ENCODE measurements at places on chromosomes 7 and 10.

DNA sequence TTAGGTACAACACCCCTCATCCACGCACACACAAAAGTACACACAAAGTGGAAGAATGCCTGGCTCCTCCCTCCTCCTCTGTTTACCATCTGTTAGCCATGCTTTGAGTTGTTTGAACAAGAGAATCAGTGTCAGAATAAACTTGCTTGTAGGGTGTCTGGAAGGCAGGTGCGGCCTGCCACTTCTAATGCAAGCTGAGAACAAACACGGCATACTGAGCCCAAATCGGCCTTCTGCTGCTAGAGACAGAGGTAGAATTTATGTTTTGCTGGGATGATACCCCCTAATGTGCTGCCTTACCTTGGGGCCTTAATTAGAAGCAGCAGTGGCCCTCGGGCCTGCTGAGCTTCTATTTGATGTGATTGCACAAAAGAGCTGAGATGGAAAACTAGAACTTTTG is 24.9 kb upstream of the FAM180A start:
- no peak overlapping the region for H3K4me3 ChIP-seq
- no peak overlapping the region for H3K27ac ChIP-seq
- no peaks in the 10 kb centered on the region for H3K4me1 ChIP-seq
- H3K27me3 ChIP-seq: no peaks in the 10 kb centered on the region
- H3K36me3 ChIP-seq: no peaks in the 10 kb centered on the region

- no peak overlapping the region for H3K27ac ChIP-seq
- no peak for DNase-seq
- no peaks in the 10 kb centered on the region for H3K27me3 ChIP-seq
- no peaks in the 10 kb centered on the region for H3K4me1 ChIP-seq
- H3K36me3 ChIP-seq: no peaks in the 10 kb centered on the region
- no peak overlapping the region for H3K4me3 ChIP-seq
These were observed 123.5 kb upstream of the BMPER start for GRCh38 chr7:33781796-33782195.

GRCh38 chr7:134463751-134464150 is 4.9 kb upstream of the AKR1B1 start:
- H3K4me1 ChIP-seq: peaks cover 3% of the 10 kb centered on the region
- no peaks in the 10 kb centered on the region for H3K27me3 ChIP-seq
- no peak overlapping the region for H3K27ac ChIP-seq
- H3K36me3 ChIP-seq: no peaks in the 10 kb centered on the region
- no peak overlapping the region for H3K4me3 ChIP-seq
- DNase-seq: no peak

DNA sequence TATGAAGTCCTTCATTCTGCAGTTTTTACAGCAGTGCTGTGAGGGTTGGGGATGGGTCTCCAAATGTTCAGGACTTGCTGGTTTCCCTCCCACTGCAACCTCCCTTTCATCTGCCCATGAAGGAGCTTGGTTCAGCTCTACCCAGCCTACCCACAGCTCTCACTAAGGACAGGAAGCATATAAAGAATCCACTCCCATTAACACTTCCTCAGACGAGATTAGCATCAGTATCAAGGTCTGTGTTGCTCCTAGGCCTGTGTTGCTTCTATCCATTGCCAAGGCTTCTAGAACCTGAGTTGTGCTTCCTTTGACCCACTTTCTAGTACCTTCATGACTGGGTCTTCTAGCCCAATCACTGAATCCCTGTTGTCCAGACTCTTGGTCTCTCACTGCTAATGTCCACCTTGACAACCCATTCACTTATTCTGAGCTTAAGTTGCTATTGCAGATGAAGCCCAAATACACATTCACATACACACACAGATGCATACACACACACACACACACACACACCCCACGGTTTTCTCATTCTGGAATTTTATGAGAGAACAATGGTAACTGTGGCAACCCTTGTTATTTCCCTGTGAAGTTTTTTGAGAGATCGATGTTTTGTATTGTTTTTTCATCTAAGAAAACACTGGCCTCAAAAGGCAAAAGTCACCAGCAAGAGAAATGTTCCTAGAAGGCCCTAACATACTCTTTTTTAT is 248.1 kb downstream of the MTERF1 start:
- no peak overlapping the region for H3K4me3 ChIP-seq
- no peaks in the 10 kb centered on the region for H3K36me3 ChIP-seq
- no peak overlapping the region for H3K27ac ChIP-seq
- DNase-seq: no peak
- peaks cover 6% of the 10 kb centered on the region for H3K4me1 ChIP-seq

DNA sequence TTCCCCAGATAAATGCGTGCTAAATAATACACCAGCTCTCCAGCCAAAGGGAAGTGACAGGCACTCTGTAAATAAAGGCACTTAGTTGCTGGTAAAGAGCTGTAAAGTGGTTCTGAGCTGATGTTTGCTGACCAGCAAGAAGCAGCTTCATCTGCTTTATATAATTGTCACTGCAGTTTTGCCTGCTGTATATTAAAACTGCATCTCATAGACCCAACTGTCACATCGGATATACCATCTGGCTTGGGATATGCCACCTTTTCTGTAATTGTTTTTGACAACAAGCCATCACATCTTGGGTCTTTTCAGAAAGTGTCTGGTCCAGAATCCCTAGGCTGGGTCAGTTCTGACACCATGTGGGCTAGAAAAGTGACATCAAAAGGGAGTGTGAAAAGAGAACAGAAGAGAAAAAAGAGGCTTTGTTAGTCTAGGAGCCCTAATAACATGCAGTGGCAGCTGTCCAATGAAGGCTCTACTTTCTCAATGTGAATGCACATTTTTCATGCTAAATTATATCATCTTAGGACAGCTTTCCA is 697.6 kb downstream of the KCNMA1 start:
- H3K4me1 ChIP-seq: no peaks in the 10 kb centered on the region
- DNase-seq: peak; percentile 46
- no peak overlapping the region for H3K27ac ChIP-seq
- no peaks in the 10 kb centered on the region for H3K36me3 ChIP-seq
- H3K27me3 ChIP-seq: no peaks in the 10 kb centered on the region

- H3K4me3 ChIP-seq: peak within 1 kb of the TSS; percentile 100
- peaks cover 20% of the 10 kb centered on the region for H3K4me1 ChIP-seq
- H3K36me3 ChIP-seq: peaks cover 19% of the 10 kb centered on the region
- peak within 1 kb of the TSS; percentile 100 for H3K27ac ChIP-seq
- H3K27me3 ChIP-seq: no peaks in the 10 kb centered on the region
- DNase-seq: peak; percentile 97
These were observed at the start of gene CBLL1 for GRCh38 chr7:107743567-107744344. Gene CBLL1 (plus strand): TSS chr7:107744142. CDS start chr7:107744164, 22 bp downstream.

GRCh38 chr10:102131286-102132170 is 1.3 kb upstream of the PPRC1 start:
- peaks cover 13% of the 10 kb centered on the region for H3K4me1 ChIP-seq
- no peaks in the 10 kb centered on the region for H3K27me3 ChIP-seq
- peak overlapping the region; percentile 46 for H3K27ac ChIP-seq
- H3K4me3 ChIP-seq: 0 out of 2 replicates have a peak overlapping the region, but pooled peaks have one; percentile 99
- no peak for DNase-seq

GRCh38 chr10:102229810-102230263 is 3.7 kb downstream of the ELOVL3 start:
- peak overlapping the region; percentile 42 for H3K4me3 ChIP-seq
- peaks cover 20% of the 10 kb centered on the region for H3K4me1 ChIP-seq
- no peaks in the 10 kb centered on the region for H3K36me3 ChIP-seq
- peaks cover 17% of the 10 kb centered on the region for H3K27me3 ChIP-seq
- H3K27ac ChIP-seq: no peak overlapping the region

GRCh38 chr7:110808361-110808760 is 282.6 kb upstream of the LRRN3 start:
- no peaks in the 10 kb centered on the region for H3K36me3 ChIP-seq
- no peaks in the 10 kb centered on the region for H3K27me3 ChIP-seq
- no peak overlapping the region for H3K27ac ChIP-seq
- no peak overlapping the region for H3K4me3 ChIP-seq
- H3K4me1 ChIP-seq: no peaks in the 10 kb centered on the region
- no peak for DNase-seq

- H3K36me3 ChIP-seq: no peaks in the 10 kb centered on the region
- DNase-seq: peak; percentile 24
These were observed 2.1 kb downstream of the ADK start for GRCh38 chr10:74153123-74153522.

DNA sequence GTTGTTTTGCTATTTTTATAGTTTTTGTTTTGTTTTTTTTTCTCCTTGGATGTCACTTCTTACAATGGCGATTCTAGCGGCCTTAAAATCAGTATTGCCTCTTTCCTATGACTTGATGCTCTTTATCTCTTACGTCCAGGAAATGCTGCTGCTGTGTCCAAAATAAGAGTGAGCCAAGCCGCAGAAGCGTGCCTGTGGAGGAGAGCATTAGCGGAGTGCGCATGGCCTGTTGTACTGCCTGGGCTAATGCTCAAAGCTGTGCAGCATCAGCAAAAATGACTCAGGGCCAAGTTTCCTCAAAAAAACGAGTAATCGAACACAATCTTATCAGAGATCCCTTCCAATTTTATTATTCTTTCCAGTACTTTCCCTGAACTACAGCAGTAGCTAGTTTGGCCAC is 18.5 kb upstream of the GAD2 start:
- no peak for DNase-seq
- no peak overlapping the region for H3K27ac ChIP-seq
- no peak overlapping the region for H3K4me3 ChIP-seq
- H3K4me1 ChIP-seq: no peaks in the 10 kb centered on the region
- H3K27me3 ChIP-seq: no peaks in the 10 kb centered on the region

GRCh38 chr10:88270061-88270808 is 312.9 kb downstream of the RNLS start:
- no peak overlapping the region for H3K4me3 ChIP-seq
- H3K27ac ChIP-seq: peak overlapping the region; percentile 68
- no peaks in the 10 kb centered on the region for H3K27me3 ChIP-seq
- H3K36me3 ChIP-seq: no peaks in the 10 kb centered on the region
- peaks cover 33% of the 10 kb centered on the region for H3K4me1 ChIP-seq

GRCh38 chr7:66050337-66050957 is 25.2 kb upstream of the ASL start:
- peak overlapping the region; percentile 3 for H3K27ac ChIP-seq
- peaks cover 16% of the 10 kb centered on the region for H3K4me1 ChIP-seq
- H3K36me3 ChIP-seq: no peaks in the 10 kb centered on the region
- peak; percentile 52 for DNase-seq
- H3K4me3 ChIP-seq: no peak overlapping the region
- no peaks in the 10 kb centered on the region for H3K27me3 ChIP-seq

DNA sequence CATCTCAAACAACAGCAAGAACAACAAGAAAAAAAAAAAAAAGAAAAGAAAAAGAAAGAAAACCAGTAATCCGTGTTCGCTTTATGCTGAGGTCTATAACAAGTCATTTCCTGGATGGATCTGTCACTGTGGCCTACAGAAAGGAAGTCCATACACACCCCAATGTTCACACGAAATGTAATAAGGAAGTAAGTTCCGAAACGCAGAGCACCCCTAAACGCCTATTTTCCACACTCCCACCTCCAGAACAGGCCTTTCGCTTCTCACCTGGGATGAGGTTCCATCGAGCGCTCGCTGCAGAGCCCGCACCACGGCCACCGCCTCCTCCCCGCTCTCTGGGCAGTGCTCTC is 735 bp downstream of the ZNF394 start:
- no peaks in the 10 kb centered on the region for H3K27me3 ChIP-seq
- H3K4me1 ChIP-seq: peaks cover 10% of the 10 kb centered on the region
- H3K4me3 ChIP-seq: peak overlapping the region; percentile 80

DNA sequence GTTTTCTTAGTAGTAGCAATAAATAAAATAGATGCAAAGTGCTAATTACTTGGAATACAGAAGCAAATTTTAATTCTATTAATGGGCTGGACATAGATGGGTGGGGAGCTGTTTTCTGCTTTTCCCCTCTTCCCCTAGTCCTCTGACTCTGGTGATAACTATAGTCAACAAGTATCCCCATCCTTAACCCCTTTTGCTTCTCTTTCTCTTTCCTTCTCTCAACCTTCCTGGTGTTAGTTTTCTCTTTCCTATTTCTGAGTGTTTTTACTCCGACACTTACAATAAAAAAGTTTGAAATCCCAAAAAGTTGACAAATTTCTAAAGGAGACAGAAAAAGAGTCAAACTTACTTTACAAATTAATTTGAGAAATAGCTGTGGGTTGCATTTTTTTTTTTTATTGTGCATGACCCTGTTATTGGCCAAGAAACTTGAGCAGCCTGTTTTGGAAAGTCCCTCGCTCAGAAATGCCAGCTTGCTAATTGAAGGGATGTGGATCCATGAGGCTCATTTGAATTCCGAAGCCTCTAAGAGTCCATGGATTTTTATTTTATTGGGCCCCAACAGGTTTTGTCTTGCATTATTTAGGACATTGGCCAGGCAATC is 2.4 kb downstream of the FAS start:
- peak overlapping the region; percentile 17 for H3K4me3 ChIP-seq
- peaks cover 5% of the 10 kb centered on the region for H3K36me3 ChIP-seq
- no peak for DNase-seq
- peak overlapping the region; percentile 11 for H3K27ac ChIP-seq
- peaks cover 8% of the 10 kb centered on the region for H3K4me1 ChIP-seq

DNA sequence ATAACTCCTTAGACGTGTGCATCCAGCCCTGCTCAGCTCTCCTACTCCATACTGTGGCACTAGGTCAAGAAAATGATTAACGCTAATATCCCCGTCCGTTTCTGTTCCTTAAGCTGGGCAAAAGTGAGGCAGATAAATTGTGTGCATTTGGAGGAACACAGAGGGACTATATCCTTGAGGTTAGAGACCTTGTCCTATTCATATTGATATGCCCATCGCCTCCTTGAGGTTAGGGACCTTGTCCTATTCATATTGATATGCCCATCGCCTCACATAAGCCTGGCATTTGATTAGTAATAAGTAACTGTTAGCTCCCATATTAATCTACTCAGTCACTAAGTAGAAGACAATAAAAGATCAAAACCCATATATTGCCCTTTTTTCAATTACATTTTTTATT is 12.9 kb upstream of the TAX1BP1 start:
- no peak for DNase-seq
- no peaks in the 10 kb centered on the region for H3K36me3 ChIP-seq
- H3K4me3 ChIP-seq: no peak overlapping the region
- no peak overlapping the region for H3K27ac ChIP-seq

DNA sequence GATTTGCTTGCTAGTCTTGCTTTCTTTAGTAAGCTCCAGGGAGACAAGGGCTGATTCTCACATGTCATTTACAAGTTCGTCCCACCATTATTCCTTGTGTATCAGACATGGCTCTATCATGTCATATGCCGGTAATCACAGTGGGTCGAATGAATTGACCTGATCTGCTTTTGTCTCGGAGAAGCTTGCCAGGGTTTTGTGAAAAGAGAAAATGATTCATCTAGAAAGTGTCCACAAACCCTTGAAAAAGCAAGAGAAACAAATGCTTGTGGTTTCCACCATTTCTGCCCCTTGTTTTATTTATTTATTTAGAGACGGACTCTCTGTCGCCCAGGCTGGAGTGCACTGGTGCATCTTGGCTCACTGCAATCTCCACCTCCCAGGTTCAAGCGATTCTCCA is 278.5 kb downstream of the TCF7L2 start:
- no peak overlapping the region for H3K4me3 ChIP-seq
- no peaks in the 10 kb centered on the region for H3K27me3 ChIP-seq
- no peak overlapping the region for H3K27ac ChIP-seq
- H3K4me1 ChIP-seq: no peaks in the 10 kb centered on the region
- no peaks in the 10 kb centered on the region for H3K36me3 ChIP-seq
- no peak for DNase-seq

- no peaks in the 10 kb centered on the region for H3K36me3 ChIP-seq
- no peak overlapping the region for H3K4me3 ChIP-seq
- H3K27ac ChIP-seq: no peak overlapping the region
- H3K27me3 ChIP-seq: no peaks in the 10 kb centered on the region
- no peak for DNase-seq
- H3K4me1 ChIP-seq: no peaks in the 10 kb centered on the region
These were observed 25.9 kb upstream of the GTPBP4 start for GRCh38 chr10:962342-962741.
